Myocyte (in vitro differentiated cells): ENCODE measurements at places on chromosomes 7 and 10. TPM values are rescaled to one million over a fixed set of nuclear protein-coding genes. Genes with fewer than 3 reads are reported as not detected.
A peak's percentile ranks its signal among the peaks of the same experiment; 100 is the strongest.

The CASTOR2 gene
- 18.2 and 18.9 TPM in 2 replicates for total RNA-seq

The LDB3 gene
- 107 and 137 TPM in 2 replicates for total RNA-seq

The MMD2 gene
- not detected in 2 replicates for total RNA-seq

The TAF6 gene
- total RNA-seq, result 58.8 and 76.8 TPM in 2 replicates

GRCh38 chr10:77320971-77321471 lies 316.6 kb downstream of the KCNMA1 start:
- no peak for DNase-seq

- DNase-seq, result no peak
Measured at GRCh38 chr7:124351950-124352349, 319.1 kb upstream of the TMEM229A start.

GRCh38 chr10:129881641-129882040 lies 82.4 kb downstream of the EBF3 start:
- DNase-seq, result peak; percentile 69

GRCh38 chr10:26046073-26046700 lies 112.2 kb downstream of the MYO3A start:
- no peak for DNase-seq

- peak; percentile 71 for DNase-seq
Measured at GRCh38 chr7:19117870-19118608, 603 bp upstream of the TWIST1 start.

DNA sequence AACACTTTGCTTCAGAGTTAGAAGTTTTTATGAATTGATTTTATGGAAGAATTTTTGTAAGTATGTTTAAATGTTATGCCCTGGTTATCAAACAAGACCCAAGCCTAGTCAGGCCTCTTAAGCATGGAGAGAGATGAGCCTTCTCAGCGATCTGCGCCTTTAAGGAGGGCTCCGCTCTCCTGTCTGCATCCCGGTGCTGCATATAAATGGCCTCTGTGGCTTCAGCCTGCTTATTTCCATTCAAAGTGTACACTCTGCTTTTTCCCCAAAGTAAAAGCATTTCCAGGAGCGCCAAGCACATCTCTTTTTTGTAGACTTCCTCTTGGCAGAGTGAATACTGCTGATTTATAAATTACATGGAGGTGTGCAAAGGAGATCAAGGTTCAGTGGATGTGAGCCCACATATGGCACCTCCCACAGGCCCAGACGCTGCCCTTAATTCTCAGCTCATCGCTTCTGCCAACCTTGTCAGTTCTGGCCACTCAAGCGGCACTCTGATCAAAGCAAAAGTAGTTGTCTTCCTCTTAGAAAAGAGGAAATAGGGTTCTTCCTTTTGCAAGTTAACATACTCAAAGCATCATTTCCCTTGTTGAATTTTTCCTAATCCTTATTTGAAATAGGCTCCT lies 70.0 kb upstream of the SFMBT2 start:
- no peak for DNase-seq
